ENCODE measurements at places on chromosomes 3 and 15.

DNA sequence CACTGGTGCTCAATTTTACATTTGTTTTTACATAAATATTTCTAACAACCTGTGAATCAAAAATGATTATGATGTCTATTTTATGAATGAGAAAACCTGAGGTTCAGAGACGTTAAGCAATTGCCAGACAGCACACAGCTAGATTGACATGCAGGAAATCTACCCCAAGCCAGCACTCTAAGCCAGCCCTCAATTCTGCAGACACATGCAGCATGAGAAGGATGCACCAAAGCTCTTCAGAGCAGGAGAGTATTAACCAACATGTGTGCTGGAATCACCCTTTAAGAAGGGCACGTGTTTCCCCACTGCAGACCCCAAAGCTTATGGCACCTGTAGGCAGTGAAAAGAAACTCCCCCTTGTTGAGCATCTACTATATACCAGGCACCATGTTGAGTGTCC lies 126.1 kb upstream of the ARHGEF3 start:
- no peak for DNase-seq

DNA sequence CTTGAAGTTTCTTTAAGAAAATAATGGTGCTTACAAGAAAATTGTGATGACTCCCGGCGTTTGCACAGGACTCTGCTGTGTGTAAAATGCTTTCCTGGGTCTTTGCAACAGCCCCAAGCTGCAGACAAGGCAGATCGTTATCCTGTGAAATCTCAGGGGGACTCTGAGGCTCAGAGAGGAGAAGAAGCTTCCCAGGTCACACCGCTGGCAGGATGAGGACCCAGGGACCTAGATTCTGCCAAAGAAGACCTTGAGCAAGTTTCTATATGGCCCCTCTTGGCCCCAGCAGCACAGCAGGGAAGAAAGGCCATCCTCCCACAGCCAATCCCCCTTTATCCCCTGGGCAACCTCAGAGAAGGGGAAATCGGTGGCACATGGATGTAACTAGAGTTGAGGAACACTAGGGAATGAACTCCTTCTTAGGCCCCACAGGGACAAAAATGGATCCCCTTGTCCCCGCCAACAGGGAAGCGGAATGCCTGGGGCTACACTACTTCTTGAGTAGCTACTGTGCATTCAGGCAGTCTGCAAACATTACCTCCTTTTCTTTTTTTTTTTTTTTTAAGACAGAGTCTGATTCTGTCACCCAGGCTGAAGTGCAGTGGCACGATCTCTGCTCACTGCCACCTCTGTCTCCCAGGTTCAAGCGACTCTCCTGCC lies 72.8 kb downstream of the CPN2 start:
- no peak for DNase-seq

DNA sequence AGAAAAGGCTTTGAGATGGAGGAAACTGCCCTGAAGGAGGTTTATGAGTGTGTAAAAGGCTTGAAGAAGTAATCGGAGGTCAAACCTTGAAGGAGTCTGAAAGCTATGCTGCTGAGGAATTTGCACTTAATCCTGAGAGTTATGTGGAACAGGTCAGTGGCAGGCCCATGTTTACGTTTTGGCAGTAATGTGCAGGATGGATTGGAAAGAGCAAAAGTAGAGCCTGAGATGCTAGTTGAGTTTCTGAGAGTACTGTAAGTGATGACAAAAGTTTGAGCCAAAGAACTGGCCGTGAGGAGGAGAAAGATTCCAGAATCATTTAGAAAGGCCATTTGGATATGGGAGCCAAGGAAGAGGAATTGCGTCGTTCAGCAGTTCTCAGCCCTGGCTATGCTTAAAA lies 3.2 kb upstream of the GASK1A start:
- DNase-seq = no peak

DNA sequence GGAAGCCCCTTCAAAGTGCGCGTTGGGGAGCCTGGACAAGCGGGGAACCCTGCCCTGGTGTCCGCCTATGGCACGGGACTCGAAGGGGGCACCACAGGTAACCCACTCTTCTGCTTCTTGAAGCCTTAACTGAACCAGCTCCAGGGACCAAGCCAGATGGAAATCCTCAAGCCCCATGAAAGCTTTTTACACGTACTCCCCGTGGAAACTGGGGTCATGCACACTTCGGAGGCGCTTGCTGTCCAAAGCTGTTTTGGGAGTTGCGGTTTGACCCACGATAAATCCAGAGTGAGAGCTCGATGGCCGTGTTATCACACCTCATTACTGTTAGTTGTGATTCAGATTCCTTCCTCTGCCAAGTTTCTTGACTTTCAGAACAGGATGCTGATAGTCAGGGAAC lies 47.5 kb downstream of the DNASE1L3 start:
- DNase-seq = no peak

DNA sequence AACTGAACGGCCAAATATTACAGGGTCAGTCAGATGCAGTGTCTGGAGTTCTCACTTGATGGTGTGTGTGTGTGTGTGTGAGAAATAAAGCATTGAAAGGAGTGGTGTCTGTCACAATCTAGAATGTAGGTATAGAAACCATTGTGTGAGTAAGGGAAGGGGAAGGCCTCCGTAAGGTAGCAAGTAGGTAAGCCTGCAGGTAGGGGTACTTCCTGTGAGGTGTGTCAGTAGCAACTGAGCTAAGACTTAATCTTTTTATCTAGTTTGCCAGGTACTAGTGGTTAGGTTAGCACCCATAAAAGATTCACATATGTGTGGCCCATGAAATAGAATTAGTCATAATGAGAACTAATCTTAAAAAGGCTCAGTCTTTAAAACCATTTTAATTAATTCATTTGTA lies 1517.8 kb downstream of the SI start:
- DNase-seq = no peak

DNA sequence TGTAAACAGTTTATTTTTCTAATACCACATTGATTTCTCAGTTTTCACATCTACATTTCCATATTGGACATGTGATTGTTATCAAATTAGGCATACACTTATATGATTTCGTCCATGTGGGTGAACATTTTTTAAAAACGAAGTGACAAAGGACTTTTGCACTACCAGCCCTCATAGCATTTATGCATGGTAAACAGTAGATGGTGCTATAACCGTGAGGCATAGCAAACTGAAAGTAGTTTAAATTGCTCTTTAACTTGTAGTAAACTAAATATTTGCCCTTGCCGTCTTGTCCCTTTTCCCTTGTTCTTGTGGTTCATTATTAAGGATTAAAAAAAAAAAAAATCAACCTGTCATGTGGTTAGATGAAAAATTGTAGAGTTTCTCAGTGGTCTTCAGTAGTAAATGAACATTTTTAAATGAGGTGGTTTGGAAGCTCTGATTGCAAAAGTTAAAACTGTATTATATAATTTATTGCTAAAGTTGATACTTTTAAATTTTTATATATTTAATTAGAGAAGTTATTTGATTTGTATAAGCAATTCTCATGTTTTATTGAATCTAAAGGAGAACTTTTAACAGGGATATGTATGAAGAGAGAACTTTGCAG lies 24.0 kb downstream of the STX19 start:
- DNase-seq = no peak

DNA sequence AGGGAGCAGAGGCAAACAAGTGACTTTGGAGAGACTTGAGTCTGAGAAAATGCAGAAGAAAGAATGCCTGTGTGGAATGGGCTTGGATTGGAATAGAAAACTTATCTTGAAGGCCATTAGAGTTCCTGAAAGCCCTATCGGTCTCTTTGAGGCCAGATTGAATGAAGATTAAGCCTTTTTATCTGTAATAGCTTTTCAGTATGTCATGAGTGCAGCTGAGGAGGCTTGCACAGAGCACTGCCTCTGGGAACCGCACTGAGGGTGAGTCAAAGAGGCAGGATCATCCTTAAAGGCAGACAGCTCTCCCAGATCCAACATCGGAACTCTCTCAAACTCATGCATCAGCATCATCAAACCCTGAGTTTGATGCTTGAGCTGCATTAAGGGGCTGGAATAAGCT lies 515.2 kb downstream of the NTRK3 start:
- no peak for DNase-seq

DNA sequence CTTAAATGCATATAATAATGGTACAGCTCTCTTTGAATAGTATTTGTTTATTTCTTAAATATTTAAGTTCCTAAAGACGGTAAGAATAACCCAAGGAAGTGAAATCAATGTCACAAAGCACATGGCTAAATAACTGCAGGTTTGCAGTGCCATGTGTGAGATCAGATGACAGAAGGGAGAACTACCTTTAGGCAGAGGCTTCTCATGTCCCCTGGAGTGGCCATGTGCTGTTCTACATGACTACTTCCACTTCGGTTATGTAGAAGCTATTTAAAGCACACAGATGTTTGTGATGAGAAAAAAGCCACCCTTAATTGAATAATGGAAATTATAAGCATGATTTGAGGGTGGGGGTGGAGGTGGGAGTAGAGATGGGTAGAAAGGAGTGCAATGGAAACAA lies 109.1 kb downstream of the UBE3A start:
- no peak for DNase-seq

- DNase-seq = no peak
Observed at GRCh38 chr3:195821403-195822130, 9.8 kb upstream of the MUC4 start.

DNA sequence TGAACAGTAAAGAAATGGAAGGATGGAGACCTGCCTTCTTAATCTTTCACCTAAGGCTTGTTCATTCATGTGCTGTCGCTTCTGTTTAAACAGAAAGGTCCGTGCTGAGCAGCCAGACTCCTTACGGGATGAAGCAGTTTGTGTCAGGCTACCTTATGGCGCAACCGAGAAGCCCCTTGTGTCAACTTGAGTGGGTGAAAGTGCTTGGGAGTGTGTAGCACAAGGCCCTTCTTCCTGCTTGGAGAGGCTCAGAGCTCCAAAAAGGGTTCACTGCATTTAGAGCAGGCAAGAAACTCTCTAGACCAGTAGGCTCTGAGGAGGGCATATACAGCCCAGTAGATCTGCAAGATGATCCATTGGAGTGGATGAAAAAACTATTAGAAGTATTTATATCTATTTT lies 16.0 kb downstream of the CAPN3 start:
- no peak for DNase-seq

DNA sequence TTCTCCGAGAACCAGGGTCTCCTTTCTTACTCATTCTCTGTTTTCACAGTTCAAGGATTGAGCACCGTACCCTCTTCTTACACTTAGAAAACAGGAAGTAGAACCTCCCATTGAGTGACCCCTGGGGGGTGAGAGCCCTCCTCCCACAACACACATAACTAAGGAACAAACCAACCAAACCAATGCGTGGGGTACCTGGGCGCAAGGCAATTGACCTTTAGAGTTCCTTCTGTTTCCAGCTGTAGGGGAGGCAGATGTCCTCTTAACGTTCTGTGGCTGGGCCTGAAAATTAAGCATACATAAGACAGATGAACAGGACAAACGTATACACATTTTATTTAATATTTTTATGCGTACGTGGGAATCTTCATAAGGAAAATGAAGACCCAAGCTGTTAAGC lies 33.5 kb upstream of the TIMP4 start:
- DNase-seq = no peak

GRCh38 chr3:192122832-192123594 lies 604.3 kb downstream of the FGF12 start:
- DNase-seq = no peak

- DNase-seq = no peak
Observed at GRCh38 chr3:126480206-126480605, 4.5 kb upstream of the ZXDC start.

GRCh38 chr3:1214933-1215332 lies 122.1 kb downstream of the CNTN6 start:
- no peak for DNase-seq

DNA sequence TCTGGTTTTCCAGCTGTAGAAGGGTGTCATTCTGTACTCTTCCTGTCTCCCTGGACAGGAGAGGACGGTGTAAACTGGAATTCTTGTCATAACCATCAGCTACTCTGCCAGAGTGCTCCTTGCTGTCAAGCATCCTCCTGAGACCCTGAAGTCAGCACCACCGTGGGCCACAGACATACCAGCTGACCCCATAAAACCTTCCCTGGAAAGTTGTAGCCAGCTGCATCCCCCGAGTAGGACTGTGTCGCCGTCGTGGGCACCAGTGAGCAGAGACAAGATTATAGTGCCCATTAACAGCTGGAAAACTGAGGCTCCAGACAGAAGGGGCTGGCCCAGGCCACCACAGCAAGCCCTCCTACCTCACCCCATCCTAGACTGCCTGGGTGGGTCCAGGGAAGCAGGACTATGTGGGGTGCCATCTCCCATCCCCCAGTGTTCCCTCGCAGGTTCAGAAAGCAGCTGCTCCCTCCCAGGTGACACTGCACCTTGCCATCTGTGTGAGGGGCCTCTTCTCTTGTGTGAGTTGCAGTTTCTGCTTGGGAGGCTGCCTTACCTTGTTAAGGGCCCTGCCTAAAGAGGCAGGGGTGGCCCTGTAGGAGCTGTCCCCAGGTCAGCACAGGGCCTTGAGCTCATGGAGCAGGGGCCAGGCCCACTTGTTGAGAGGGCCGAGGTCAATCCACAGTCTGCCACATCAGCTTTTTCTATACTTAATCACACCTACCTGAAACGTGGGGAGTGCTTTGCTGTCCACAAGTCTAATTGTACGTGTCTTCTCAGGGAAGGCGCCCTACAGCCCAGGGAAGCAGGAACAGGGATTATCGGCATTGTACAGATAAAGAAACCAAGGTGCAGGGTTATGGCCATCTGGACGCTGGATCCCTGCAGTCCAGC lies 191.9 kb upstream of the LINGO1 start:
- DNase-seq = no peak

DNA sequence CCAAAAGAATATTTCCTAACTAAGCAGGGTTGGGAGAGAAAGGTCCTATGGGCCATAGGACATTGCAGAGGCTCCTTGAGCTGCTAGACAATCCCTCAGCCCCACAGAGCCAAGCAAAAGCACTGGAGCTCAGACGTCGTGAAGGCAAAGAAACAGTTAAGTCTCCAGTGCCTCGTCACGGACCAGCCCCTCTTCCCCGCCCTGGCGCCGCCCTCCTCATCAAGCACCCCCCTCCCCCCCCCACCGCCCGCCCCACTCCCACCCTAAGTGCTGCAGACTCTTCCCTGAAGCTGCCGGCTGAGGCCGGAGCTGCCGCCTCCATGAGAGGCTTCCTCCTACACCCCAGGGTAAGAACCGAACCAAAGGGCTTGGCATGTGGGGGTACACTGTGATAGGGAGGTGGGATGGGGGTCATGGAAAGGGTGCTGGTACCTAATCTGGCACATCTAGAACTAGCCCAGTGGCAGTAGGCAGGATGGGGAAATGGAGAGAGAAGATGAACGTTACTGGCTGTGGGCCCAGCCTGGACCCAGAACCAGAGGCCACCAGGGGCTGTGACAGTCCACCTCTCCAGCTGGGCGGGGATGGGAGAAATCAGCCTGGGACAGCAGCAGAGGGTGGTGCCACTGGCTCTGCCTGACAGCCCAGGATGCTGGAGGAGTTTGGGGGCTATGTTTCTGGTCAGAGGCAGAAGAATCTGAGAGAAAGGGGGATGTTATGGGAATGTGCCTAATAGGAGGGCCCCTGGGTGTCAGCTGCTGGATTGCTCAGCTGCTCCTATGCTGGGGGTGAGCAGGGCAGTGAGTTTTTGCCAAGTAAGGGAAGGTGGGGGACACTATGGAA lies at the start of gene MAP1A:
MAP1A (plus strand) TSS at position 255 of the 843 bp plus-strand sequence. CDS start 3,866 bp downstream, outside the sequence.
- DNase-seq = no peak

GRCh38 chr15:92391640-92392039 lies 2.0 kb upstream of the ST8SIA2 start:
- DNase-seq = no peak

- DNase-seq = no peak
Observed at GRCh38 chr3:133869586-133869985, 26.1 kb downstream of the RAB6B start.

- DNase-seq = no peak
Observed at GRCh38 chr3:88019024-88019423, 39.8 kb downstream of the CGGBP1 start.

Data from CD4-positive, alpha-beta memory T cell (primary cell).